PC-3 (cell line): ENCODE measurements at places on chromosomes 3 and 15. TPM values are rescaled to one million over a fixed set of nuclear protein-coding genes. Genes with fewer than 3 reads are reported as not detected.

Gene CNTN4
- not detected in 2 replicates for total RNA-seq

Gene CNTN3
- total RNA-seq, result not detected in 2 replicates

- DNase-seq, result peak; percentile 76
Observed at GRCh38 chr3:123871946-123872345, 12.2 kb downstream of the MYLK start.

DNA sequence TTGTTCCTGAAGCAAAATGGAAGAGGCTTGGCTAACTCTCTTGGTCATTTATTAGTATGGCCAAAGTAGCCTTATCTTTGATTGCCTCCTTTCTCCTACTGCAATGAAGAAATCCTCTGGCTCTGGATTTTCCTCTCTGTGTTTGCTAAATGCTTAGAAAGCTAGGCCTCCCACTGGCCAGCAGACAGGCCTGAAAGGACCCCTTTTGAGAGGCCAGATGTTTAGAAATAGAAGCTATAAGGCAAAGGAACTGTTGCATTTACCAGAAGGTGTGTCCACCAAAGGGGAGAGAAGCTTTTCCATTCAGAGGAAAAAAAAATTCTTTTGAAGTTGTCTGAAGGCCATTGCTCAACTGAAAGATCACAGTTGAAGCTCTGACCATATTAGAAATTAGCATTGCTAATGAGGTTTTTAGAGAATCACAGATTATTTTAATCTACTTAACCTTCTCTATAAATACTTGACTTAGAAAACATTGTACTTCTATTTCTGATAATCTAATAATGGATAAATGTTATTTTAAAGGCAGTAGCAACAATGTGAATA is 160.8 kb downstream of the SYNPR start:
- DNase-seq, result no peak

GRCh38 chr15:39643727-39644126 is 62.8 kb downstream of the THBS1 start:
- DNase-seq, result no peak

- peak; percentile 28 for DNase-seq
Observed at GRCh38 chr3:130800829-130801228, 54.2 kb upstream of the PIK3R4 start.
